A549 (cell line): ENCODE measurements at places on chromosomes 11 and 22. TPM values are rescaled to one million over a fixed set of nuclear protein-coding genes. Genes with fewer than 3 reads are reported as not detected.

DNA sequence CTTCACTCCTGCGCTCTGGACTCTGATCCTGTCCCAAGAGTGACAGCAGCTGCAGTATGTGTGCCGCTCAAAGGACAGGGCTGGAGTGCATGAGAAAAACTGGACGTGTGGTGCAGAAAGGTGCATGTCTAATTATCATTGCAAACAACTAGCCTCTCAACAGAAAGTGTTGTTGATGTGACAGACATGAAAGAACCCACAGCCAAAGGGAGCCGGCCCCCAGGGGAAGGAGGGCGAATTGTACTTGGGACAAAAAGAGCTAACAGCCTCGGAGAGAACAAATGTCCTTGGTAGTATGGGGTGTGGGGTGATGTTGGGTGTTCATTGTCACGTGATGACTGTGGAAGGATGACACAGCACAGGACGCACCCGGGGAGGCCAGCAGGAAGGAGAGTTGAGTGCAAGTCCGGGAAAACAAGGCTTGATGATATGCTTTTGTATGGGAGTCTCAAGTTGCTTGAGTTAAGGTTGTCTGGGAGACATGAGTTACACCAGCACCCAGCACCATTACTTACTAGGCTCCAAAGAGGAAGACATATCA lies 325.5 kb downstream of the NTM start:
- DNase-seq, result no peak

DNA sequence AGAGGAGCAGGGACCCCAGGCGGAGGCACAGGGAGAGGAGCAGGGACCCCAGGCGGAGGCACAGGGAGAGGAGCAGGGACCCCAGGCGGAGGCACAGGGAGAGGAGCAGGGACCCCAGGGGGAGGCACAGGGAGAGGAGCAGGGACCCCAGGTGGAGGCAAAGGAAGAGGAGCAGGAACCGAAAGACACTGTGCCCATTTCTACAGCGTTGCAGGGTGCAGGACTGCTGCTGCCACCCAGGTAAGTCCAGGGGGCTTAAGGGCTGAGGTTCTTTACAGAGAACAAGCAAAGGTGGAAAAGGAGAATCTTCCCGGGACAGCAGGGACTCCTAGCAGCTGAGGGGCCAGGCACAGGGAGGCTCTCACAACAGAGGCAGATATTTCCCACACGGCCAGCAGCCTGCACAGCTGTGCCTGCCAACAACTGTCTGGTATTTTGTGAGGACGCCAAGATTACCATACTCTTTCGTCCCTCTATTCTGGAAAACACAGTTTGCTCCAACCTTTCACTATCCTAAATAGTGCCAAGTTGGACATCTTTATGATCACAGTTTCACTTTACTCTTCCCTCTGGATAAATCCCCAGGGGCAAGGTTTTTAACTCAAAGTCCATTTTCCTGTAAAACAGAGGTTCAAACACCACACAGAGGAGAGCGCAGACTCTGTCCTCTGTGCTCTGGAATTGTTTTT lies 39.4 kb downstream of the SHANK2 start:
- DNase-seq, result no peak

- DNase-seq, result no peak
These were observed 209.7 kb upstream of the ARHGAP20 start for GRCh38 chr11:110921742-110922521.

DNA sequence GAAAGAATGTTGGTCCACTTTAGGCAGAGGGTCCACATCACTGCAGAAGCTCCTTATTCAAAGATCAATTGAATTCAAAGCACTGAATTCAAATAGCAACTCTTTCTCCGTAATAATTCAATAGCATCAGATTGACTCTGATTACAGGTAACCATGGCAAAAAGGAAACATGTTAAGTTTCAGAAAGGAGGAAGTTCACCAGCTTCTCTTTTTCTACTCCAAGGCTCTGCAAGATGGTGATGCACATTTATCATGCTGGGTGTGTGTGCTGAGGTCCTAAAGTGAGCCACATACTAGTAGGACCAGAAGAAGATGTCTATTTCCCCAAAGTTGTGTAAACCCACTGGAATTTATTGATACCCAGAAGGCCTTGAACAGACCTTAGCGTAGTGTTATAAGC lies 18.0 kb upstream of the DRD2 start:
- DNase-seq, result no peak

DNA sequence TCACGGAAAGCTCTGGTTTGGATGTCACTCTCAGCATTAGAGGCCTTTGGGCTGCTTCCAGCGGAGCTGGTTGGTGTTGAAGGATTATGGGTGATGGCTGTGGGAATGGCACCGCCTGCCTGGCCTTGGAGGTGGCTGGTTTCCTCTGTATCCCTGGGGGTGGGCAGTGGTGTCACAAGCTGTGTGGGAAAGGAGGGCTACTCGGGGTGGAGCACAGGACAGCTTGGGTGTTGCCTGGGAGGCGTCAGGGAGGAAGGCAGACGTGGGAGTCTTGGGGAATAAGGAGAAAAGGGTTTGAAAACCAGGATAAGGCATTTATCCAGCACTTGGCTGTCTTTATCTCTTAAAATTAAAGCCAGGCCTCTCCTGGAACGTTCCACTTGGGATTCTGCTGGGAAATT lies 71.8 kb downstream of the ADAMTS15 start:
- no peak for DNase-seq

DNA sequence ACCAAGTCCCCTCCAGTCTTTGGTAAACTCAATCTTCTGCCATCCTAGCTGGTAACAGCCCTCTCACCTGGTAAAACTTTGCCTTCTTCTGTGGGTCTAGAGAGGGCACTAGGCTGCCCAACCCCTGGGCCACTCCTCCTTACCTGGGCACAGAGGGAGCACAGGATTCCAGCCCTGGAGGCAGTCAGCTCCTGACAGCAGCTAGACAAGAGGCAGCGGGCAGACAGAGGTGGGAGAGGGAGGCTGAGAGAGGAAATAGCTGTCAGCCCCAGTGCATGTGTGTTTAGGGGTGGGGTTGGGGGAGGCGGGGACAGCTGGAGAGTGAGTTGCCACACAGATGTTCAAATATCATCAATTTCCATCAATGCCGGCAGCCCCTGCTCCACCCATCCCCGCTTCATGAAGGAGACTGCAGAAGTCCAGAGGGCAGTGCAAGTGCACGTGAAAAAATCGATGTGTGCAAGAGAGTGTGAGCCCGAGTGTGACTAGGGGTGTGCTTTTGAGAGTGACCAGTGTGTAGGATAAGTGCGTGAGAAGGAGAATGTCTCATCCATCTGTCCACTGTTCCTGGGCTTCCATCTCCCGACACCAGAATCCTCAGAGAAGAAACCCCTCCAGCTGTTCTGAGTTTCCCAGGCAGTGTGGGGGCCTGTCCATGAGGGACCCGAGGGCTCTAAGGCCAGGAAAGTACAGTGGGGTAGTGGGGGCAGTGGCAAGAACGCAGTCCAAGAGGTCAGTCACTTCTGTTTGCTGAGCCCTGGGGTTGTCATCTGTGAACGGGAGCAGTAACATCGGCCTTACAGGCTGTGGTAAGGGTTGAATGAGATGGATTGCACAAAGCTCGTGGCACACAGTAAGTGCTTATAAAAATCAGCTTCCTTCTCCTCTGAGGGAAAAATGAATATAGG lies at the start of gene PTGDR2:
PTGDR2 (minus strand) TSS at position 225 of the 908 bp plus-strand sequence. CDS start 2,228 bp downstream, outside the sequence.
- DNase-seq, result no peak

DNA sequence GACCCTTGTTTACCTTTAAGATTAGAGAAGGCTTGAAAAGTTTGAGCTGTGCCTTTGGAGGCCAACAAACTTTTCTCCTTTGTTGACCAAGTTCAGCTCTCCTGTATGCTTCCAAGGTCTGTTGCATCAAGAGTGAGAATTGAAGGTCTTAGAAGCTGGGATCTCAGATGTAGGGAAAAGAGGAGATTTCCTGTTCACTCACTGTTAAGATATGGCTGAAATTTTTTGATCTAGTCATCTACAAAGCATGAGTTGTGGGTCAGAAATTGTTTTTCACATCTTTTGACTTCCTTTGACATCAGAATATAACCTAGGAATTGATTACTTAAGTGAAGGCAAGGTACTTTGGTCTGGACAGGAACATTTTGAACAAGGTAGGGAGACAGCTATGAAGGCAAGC lies 12.1 kb downstream of the OR51B4 start:
- no peak for DNase-seq

GRCh38 chr22:40432157-40432556 lies 61.8 kb downstream of the SGSM3 start:
- no peak for DNase-seq

DNA sequence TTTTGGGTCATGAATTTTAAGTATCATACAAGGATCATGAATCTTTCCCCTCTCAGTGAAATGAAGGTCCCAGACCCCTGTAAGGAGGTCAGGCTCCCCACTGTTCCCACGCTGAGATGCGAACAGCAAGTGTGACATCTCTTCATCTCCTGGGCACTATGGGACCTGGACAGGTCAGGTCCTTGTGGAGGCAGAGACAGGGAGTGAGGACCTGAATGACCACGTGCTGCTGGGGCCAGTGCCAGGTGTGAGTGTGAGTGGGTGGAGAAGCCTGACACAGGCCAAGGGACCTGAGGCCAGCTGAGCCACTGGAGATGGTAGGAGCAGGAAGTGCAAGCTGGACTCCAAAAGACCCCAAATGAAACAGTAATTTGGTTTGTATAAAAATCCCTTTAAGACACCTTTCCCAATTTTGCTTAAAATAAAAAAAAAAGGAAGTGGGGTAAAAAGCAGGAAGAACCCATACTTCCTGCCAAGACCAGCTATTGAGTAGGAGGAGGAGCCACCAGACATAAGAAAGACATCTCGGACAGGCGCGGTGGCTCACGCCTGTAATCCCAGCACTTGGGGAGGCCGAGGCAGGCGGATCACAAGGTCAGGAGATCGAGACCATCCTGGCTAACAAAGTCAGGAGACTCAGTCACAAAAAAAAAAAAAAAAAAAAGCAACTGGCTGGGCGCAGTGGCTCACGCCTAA lies 35.4 kb upstream of the SERPIND1 start:
- DNase-seq, result no peak

GRCh38 chr11:104917271-104918112 lies 19.2 kb upstream of the CASP12 start:
- no peak for DNase-seq

GRCh38 chr22:33126881-33127280 lies 68.7 kb upstream of the SYN3 start:
- no peak for DNase-seq

DNA sequence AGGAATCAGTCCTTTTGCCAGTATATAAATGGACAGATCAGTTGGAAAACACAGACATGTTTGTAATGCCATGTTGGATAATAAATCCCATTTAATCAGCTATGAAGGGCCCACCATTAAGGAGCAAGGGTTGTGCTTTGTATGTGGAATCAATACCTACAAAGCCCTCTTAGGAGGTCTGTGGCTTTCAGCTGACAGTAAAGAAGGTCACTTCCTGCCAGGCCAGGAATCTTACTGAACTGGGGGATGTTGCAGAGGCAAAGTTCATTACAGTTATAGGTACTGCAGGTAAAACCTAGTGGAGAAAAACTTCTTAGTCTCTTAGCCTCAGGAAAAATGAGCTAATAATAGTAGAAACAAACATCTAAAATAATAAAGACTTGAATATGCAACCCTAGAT lies 129.5 kb downstream of the FAM76B start:
- no peak for DNase-seq

DNA sequence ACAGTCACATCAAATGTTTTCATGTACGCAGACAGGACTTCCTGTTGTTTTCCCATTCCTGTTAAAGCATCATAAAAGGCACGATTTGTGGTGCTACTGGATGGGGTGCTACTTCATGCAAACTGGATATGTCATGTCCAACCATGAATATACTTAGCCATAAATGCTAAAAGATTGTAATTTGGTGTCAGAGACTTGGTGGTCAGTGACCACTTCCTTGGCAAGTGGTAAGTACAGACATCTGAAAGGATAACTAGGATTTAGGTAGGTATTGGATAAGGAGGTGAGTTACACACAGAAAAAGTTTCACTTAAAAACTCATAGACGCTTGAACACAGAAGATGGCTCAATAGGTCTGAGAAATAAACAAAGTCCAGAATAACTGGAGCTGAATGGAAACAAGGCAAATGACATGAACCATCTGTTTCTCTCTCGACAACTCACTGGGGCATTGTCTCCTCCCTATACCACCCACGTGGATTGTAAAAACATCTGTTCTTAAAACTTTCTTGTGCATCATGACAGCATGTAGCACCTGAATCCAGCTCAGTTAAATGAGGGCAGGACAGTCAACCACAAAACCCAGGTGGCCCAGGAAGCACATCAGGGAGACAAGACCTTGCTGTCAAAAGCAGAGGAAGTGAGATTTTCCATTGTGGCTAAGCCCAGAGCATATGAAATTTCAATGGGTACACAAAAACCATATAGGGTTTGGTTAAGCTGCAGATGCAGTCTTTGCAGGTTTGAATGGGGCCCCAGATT lies 22.1 kb upstream of the IGLL5 start:
- no peak for DNase-seq

DNA sequence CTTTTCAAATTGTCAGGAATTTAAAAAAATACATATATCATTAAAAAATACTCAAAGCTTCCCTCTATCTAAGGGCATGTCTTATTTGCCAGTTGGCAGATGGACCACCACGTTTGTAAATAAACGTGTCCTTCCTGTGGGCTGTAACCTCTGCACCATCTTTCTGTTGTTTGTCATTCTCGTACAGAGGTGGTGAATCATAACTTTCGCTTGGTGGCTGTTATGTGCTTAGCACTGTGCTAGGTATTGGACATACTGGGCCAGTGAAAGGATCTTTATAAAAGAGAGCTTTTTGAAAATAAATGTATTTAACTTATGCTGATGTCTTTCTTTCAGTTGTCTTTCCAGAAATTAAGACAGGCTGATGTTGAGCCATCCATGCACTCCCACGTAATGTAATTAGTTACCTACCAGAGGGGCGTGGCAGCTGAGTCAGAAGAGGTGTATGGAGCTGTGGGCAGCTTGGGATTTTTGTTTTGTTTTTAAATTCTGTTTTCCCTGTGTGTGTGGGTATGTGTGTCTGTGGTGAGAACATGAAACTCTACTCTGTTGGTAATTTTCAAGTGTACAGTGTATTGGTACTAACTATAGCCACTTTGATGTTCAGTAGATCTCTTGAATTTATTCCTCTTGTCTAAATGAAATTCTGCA lies 62.7 kb downstream of the TECTA start:
- no peak for DNase-seq

GRCh38 chr11:128900468-128900867 lies 9.3 kb downstream of the KCNJ5 start:
- DNase-seq, result no peak

Gene WNT7B
- polyA plus RNA-seq, result 80.8 to 92.0 TPM (median 82.2 TPM) in 3 replicates

Gene GRM5
- polyA plus RNA-seq, result 0.01 TPM in 2 of 3 replicates, not detected in the other

Gene TEX54
- polyA plus RNA-seq, result not detected in 3 replicates

Gene CCDC15
- 0.50 to 0.90 TPM (median 0.58 TPM) in 3 replicates for polyA plus RNA-seq

Gene CBX7
- 2.0 to 2.5 TPM (median 2.3 TPM) in 3 replicates for polyA plus RNA-seq

Gene FXYD2
- 29.7 to 55.6 TPM (median 48.9 TPM) in 3 replicates for polyA plus RNA-seq

Gene WBP2NL
- 0.08 to 0.12 TPM (median 0.10 TPM) in 3 replicates for polyA plus RNA-seq
